Gastroesophageal sphincter (tissue), 4 donors: ENCODE measurements at places on chromosomes 12 and 14. TPM values are rescaled to one million over a fixed set of nuclear protein-coding genes. Genes with fewer than 3 reads are reported as not detected.

Gene RNASE12
- not detected for total RNA-seq

Gene ERP29
- total RNA-seq, result 38.3 TPM

DNA sequence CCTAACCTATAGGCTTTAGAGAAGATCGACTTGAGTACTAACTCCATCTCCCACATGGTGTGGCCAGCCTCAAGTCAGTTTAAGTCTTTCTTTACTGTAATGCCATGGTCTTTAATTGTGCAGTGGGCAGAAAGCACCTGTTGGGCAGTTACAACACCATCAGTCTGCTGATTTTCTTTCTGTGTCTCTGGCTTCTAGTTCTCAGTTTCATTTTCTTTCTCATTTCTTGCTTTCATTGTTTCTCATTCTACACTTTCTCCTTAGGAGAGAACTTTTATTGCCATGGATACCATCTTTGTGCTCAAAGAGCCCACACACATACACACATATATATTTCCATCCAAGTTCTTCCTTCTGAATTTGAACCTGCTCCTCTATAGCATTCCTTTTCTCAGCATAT is 96.1 kb upstream of the SLC16A7 start:
- no peak for ATAC-seq

DNA sequence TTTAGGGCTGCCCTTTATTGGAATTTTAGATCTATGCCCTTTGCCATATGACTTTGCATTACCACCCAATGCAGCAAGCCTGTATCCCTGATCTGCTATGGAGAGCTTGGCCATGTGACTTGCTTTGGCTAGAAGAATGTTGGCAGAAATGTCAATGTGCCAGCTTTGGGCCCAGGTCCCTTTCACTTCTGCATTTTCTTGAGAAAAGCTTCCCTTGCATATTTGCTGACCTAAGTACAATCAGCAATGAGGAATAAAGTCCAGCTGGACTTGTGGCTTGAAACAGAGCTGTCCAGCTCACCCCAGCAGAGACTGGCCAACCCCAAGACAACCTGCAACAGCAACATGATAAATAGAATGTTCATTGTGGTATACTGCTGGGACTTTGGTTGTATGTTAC is 135.9 kb downstream of the PAH start:
- ATAC-seq, result peak; percentile 41

GRCh38 chr12:40312982-40313576 is 88.3 kb downstream of the LRRK2 start:
- ATAC-seq, result no peak

DNA sequence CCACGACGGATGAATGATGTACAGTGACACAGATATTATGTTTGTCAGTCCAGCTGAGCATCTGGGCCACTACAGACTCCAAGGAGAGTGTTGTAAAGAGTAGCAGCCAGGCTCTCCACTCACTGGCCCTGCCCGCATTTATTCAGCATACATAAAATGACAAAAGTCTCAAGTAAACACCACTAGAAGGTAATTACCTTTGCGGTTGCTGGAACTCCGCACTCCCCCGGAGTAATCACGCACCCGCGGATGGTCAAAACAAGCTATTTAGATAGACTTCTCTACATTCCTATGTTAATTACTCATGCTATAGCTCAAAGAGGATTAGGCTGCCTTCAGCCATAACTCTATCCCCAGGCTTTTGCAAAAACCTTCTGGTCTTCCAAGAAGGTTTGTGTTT is 18.8 kb upstream of the STRAP start:
- no peak for ATAC-seq

- ATAC-seq, result no peak
Measured at GRCh38 chr12:88360343-88360742, 218.2 kb downstream of the TMTC3 start.
